GM12864 (cell line): ENCODE measurements at places on chromosomes 1 and 21.

GRCh38 chr1:203901581-203901980, 40.2 kb downstream of the SNRPE start:
- no peak for DNase-seq

- no peak for DNase-seq
Measured at GRCh38 chr1:63812071-63812700, 38.4 kb downstream of the ROR1 start.

DNA sequence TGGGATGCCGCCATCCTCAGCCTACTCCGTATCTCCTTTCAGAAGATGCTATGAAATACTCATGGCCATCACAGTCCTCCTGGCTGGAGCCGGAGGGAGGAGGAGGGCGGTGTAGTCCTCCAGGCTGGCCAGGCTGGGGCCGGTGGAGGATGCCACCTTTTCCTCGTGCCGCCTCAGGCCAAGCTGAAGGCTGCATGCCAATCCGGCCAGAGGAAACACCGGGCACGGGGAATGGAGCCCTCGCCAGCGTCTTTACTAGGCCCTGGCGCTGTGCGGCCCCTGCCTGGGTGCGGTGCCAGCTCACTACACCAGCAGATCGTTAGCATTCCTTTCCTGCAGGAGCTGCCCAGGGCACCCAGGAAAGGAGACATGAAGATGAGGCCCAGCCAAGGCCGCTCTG, 70.1 kb downstream of the CASZ1 start:
- DNase-seq = no peak

GRCh38 chr21:45828580-45829570, 152.7 kb upstream of the COL6A1 start:
- no peak for DNase-seq

DNA sequence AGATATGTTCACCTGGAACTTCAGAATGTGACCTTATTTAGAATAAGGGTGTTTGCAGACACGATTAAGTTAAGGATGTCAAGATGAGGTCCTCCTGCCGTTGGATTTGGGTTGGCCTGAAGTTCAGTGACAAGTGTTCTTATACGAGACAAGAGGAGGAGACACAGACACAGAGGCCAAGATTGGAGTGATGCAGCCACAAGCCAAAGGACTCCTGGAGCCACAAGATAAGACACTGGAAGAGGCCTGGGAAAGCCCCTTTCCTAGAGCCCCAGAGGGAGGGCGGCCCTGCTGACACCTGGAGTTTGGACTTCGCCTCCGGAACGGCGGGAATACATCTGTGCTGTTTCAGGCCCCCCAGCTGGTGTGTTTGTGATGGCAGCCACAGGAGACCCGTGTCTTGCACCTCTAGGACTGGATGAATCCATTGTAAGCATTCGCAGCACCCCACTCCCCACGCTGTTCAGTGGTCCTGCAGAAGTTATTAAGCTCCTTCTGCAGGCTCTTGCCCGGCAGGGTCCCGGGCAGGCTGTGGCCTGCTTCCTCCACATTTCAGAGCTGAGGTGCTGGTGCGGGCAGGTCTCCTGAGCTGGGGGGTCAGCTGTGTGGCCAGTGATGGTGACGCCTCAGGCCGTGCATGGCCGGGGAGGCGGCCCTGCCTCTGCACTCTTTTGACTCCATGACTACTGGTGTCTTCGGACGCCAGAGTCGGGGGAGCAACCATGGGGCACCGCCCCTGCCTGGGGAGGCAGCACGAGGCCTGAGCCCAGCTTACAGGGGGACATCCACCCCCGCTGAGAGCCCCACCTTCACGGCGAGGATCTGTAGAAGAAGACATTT, 34.6 kb downstream of the UMODL1 start:
- DNase-seq = no peak

GRCh38 chr21:44748621-44749020, 37.2 kb upstream of the TSPEAR start:
- DNase-seq = no peak

GRCh38 chr1:215202868-215203267, 120.3 kb downstream of the KCNK2 start:
- DNase-seq = no peak
